ENCODE measurements at places on chromosomes 2 and 18. TPM values are rescaled to one million over a fixed set of nuclear protein-coding genes. Genes with fewer than 3 reads are reported as not detected.

The CD28 gene
- 0.37 TPM for total RNA-seq

The PPM1G gene
- 140 TPM for total RNA-seq

The CEBPZOS gene
- 46.8 TPM for total RNA-seq

- H3K36me3 ChIP-seq = no peaks in the 10 kb centered on the region
- peak; percentile 8 for DNase-seq
- no peaks in the 10 kb centered on the region for H3K27me3 ChIP-seq
- no peak overlapping the region for H3K27ac ChIP-seq
These were observed 128.5 kb downstream of the RAPGEF4 start for GRCh38 chr2:172864182-172864581.

DNA sequence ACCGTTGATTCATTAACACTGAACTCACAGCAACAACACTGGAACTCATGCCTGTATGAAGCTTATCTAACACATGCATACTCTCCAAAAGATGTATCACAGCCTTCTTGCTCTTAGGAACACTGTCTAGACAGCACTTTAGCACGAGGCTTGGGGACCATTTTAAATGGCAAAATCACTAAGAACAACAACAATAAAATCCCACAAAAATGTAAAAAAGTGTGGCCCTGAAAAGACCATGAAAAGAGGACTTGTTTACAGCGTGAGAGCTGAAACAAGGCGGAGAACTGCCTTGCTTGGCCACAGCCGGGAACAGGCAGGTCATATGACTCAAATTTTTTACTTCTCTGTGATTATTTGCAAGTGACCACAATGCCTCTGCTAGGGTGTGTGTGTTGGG, 48.1 kb downstream of the CHN1 start:
- no peak for DNase-seq
- no peak overlapping the region for H3K4me3 ChIP-seq
- no peak overlapping the region for H3K27ac ChIP-seq
- H3K36me3 ChIP-seq = no peaks in the 10 kb centered on the region

- H3K27ac ChIP-seq = no peak overlapping the region
- no peak for DNase-seq
- H3K36me3 ChIP-seq = no peaks in the 10 kb centered on the region
- H3K4me1 ChIP-seq = no peaks in the 10 kb centered on the region
- no peak overlapping the region for H3K4me3 ChIP-seq
- H3K27me3 ChIP-seq = no peaks in the 10 kb centered on the region
These were observed 75.5 kb downstream of the GULP1 start for GRCh38 chr2:188367164-188367563.

GRCh38 chr2:99833586-99834201, 308.7 kb downstream of the AFF3 start:
- H3K36me3 ChIP-seq = no peaks in the 10 kb centered on the region
- no peak overlapping the region for H3K27ac ChIP-seq
- peaks cover 68% of the 10 kb centered on the region for H3K27me3 ChIP-seq
- no peak overlapping the region for H3K4me3 ChIP-seq
- DNase-seq = no peak

- H3K4me1 ChIP-seq = no peaks in the 10 kb centered on the region
- DNase-seq = no peak
- H3K27me3 ChIP-seq = peaks cover 7% of the 10 kb centered on the region
- H3K36me3 ChIP-seq = no peaks in the 10 kb centered on the region
- no peak overlapping the region for H3K4me3 ChIP-seq
These were observed 125.7 kb upstream of the HAAO start for GRCh38 chr2:42918041-42918440.

GRCh38 chr2:131039535-131039907, 53.7 kb downstream of the FAM168B start:
- DNase-seq = no peak
- H3K4me1 ChIP-seq = no peaks in the 10 kb centered on the region
- H3K27me3 ChIP-seq = no peaks in the 10 kb centered on the region
- H3K36me3 ChIP-seq = peaks cover 2% of the 10 kb centered on the region

- DNase-seq = no peak
- peaks cover 4% of the 10 kb centered on the region for H3K4me1 ChIP-seq
- no peaks in the 10 kb centered on the region for H3K36me3 ChIP-seq
- no peaks in the 10 kb centered on the region for H3K27me3 ChIP-seq
- H3K27ac ChIP-seq = no peak overlapping the region
- no peak overlapping the region for H3K4me3 ChIP-seq
These were observed 43.5 kb downstream of the SLC9A2 start for GRCh38 chr2:102662833-102663232.

DNA sequence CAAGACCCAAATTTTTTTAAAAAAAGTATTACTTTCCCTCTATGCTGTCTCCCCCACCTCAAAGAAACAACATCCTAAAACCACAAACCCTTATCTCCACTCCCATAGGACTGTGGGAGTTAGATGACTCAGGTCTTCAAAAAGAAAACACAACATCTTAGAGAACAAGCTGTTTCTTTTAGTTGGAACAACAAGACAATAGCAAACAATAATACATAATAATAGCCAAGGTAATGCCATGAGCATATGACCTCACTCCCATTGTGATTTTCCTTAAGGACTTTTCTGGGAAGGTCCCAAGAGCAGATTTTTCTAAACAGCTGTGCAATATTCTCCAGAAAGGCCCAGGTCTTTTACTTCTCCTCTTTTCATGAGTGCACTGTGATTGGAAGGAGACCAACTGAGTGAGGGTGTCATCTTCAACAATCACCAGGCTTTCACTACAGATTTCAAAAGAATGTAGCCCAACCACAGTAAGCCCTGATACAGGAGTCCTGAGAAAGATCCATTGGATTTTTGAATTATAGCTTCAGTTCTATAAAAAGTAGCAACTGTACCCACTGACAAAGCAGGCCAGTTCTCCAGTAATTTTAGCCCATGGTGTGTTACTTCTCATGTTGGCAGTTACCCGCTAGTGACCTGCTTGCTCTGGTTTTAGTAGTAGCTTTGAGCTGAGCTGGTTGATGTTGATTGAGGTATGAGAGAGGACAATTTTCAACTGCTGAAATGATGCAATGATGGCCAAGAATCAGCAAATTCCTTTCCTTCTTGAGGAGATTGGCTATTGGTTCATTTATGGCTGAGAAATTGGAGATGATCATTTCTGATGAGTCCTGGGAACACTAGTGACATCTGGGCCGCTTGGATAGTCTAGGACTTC, 144.5 kb upstream of the TCF4 start:
- H3K36me3 ChIP-seq = no peaks in the 10 kb centered on the region
- H3K4me1 ChIP-seq = no peaks in the 10 kb centered on the region
- no peak overlapping the region for H3K27ac ChIP-seq
- no peak for DNase-seq
- H3K4me3 ChIP-seq = no peak overlapping the region
- H3K27me3 ChIP-seq = no peaks in the 10 kb centered on the region

DNA sequence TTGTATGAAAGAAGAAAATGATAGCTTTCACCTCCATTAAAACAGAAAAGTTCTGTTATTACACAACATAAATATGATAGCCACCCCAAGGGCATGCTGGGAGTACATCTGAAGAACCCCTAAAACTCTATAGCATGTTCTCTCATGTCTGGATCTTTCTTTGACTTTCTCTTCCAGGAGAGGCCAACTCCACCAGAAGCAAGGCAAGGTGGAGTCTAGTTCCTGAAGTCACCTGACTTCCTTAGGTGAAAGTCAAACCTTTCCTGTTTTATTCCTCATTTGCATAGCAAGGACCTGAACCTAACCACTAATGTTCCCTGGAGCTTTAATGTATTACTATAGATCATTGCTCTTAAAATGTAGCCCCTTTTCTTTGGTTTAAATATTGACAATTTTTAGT, 5.7 kb downstream of the STAT1 start:
- H3K4me1 ChIP-seq = no peaks in the 10 kb centered on the region
- no peak overlapping the region for H3K27ac ChIP-seq
- H3K27me3 ChIP-seq = no peaks in the 10 kb centered on the region
- peaks cover 55% of the 10 kb centered on the region for H3K36me3 ChIP-seq
- H3K4me3 ChIP-seq = no peak overlapping the region

DNA sequence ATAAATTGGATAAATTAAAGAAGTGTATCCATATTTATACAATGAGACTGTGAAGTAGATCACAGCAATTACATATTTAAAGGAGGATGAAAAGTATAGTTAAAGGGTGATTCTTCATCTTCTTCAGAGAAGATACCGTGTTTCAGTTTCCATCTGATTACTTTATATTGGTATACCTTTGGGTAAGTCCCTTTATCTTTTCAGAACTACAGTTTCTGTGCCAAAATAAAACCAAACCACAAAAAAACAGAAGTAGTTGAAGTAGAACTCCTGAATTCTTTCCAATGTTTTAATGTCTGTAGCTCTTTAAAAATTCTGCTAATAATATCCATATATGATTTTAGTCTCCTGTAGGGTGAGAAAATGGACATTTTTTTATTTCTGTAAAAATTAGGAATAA, 231.2 kb upstream of the LINC00305 start:
- no peak overlapping the region for H3K4me3 ChIP-seq
- H3K27ac ChIP-seq = no peak overlapping the region
- no peaks in the 10 kb centered on the region for H3K27me3 ChIP-seq
- no peak for DNase-seq
- H3K4me1 ChIP-seq = no peaks in the 10 kb centered on the region

- H3K4me1 ChIP-seq = no peaks in the 10 kb centered on the region
- no peak overlapping the region for H3K27ac ChIP-seq
- no peaks in the 10 kb centered on the region for H3K27me3 ChIP-seq
- DNase-seq = no peak
- no peaks in the 10 kb centered on the region for H3K36me3 ChIP-seq
These were observed 37.7 kb upstream of the NEMP2 start for GRCh38 chr2:190572246-190572645.

DNA sequence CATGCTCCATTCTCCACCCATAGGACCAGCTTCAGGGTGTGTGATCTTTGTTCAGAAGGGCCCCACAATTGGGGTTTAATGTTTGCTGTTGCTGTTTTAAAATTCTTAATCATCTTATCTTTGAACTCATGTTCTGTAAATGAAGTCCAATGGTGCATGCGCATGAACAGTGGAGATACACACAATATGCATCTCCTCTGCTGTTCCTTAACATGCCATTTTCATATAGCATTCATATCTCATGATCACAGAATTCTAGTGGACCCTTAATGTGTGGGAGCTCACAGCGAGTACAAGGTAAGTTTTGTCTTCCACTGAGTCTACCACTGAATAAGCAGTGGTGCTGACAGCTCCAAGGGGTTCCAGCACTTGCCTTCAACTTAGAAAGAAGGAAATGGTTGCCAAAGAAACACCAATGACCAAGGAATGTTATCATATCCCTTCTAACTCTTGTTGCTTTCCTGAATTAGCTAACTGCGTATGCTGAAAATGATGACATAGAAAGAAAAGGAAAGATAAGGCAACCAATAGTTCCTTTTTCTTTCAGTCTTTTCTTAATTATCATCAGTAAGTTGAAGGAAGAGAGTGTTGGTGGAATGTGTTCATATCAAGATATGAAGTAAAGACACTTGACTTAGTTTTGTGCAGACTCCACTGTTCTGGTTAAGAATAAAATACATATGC, 258.9 kb upstream of the FBXO11 start:
- H3K4me3 ChIP-seq = no peak overlapping the region
- no peak overlapping the region for H3K27ac ChIP-seq
- H3K4me1 ChIP-seq = no peaks in the 10 kb centered on the region
- H3K36me3 ChIP-seq = no peaks in the 10 kb centered on the region

DNA sequence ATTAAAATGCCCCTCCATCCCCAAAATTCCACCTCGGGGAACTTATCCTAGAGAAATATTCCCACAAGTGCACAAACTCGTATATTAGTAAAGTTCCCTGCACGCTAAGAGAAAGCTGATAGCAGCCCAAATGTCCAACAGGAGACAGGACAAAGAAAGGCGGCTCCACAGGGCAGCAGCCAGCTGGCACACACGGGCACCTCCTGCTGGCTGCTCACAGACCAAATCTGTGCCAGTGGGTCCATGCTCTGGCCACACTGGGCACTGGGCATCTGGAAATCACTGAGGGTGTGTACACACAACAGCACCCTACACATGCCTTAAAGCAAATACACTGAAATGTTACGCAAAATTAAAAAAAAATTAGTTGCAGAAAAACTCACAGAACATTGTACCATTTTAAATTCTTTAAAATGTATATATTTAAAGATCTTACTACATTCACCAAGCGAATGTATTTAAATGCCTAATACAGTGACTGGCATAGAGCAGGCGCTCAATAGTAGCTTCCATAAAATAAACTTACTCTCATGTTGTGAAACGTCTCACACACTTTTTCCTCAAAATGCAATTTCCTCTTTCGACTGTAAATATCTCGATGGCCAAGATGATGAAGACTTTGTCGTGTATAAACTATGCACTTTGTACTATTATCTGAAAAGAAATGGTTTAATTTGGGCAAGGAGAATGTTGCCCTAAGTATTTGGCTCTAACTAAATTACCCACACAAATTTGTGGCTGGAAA, 19.4 kb downstream of the ZNF516 start:
- H3K36me3 ChIP-seq = no peaks in the 10 kb centered on the region
- H3K27ac ChIP-seq = no peak overlapping the region
- no peak for DNase-seq

DNA sequence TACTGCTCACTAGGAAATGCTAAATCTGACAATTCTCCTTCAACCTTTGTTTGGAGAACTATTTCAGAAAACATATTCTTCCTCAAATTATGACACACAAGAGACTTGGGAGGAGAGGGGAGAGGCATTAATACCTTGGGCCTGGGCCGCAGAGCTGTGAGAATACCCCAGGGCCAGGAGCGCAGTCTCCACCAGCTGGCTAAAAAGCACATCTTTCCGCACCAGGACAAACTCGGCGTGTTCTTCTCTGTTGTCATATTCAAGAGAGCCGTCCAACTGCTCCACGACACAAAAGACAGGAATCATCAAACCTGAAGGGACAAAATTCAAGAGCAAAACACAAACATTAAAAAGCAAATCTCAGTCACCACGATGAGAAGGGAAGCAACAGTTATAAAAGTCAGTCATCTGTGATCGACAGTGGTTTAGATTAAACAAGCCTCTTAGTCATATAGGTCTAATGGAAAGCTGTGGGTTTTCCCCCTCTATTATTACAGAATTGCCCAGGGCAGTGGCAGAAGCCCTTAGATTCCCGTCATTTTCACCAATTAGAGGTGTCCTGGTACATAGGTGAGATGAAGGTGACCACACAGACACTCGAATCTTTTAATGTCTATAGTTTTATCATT, 24.4 kb downstream of the SATB2 start:
- H3K36me3 ChIP-seq = no peaks in the 10 kb centered on the region
- no peaks in the 10 kb centered on the region for H3K27me3 ChIP-seq
- DNase-seq = peak; percentile 61
- H3K4me1 ChIP-seq = peaks cover 38% of the 10 kb centered on the region
- H3K4me3 ChIP-seq = peak overlapping the region; percentile 21
- H3K27ac ChIP-seq = peak overlapping the region; percentile 75

All from HCT116 (cell line).